ENCODE measurements at places on chromosomes 11 and 22.
A peak's percentile ranks its signal among the peaks of the same experiment; 100 is the strongest.

DNA sequence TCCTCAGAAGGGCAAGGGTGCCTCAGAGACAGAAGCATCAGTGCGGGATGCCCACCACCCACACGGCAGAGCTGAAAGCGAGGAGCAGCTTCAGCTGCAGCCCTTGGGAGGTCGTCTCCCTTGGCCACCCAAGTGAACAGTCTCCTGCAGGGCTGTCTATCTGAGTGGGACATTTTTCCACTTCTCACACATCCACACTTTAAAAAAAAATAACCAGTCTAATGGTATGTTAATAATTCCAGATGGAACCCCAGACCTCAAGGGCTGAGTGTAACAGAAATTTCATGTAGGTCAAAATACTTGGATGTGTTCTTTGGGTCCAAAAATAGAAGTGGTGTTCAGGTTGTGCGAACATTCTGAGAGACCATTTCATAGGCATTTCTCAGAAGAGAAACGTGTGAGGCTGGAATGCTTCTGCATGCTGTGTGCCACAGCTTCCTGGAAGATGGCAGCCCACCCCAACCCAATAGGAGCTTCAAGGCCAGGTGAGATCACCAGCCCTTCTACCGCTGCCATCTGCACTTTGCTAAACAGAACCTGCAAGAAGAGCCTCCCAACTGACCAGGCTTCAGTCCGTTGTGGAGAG is 623.2 kb downstream of the OPCML start:
- no peak for DNase-seq

- DNase-seq: no peak
These were observed 124.4 kb upstream of the PGR start for GRCh38 chr11:101254037-101254436.

DNA sequence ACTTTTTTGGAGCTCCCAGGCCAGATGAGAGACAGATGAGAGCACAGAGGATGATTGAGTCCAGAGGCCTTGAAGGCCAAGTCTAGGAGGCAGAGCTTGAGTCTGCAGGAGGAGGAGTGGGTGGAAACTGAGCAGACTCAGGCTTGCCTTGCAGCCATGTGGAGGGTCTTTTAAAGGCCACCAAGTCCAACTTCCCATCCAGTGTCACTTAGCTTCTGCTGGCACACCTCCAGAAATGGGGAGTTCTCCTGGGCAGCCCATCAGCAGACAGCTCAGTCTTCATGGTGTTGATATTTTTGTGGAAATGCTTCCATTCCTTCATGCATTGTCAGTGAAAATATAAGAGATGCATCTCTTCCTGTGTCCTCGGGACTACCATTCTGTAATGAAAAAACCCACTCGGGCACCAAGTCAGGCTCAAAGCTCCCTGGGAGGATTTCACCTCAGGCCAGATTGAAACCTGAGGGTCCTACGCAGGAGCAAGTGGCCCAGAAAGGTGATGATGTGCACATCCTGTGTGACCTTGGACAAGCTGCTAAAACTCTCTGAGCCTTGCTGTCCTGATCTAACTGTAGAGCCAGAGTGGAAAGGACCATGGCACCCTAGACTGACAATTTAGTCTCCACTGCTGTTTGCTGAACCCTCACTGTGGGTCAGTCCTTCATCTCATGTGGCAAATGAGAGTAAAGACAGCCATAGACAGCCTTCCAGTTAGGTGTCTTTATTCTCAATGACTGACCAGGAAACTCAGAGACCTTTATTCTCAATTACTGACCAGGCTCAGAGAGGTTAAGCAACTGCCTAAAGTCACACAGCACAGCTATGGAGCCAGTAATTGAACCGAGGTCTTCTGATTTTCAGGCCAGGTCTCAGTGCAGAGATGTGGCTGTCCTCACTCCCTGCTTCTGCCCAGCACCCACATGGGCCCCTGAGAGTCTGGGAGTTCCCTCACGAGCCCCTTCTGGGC is 2.9 kb upstream of the LRRC32 start:
- no peak for DNase-seq

DNA sequence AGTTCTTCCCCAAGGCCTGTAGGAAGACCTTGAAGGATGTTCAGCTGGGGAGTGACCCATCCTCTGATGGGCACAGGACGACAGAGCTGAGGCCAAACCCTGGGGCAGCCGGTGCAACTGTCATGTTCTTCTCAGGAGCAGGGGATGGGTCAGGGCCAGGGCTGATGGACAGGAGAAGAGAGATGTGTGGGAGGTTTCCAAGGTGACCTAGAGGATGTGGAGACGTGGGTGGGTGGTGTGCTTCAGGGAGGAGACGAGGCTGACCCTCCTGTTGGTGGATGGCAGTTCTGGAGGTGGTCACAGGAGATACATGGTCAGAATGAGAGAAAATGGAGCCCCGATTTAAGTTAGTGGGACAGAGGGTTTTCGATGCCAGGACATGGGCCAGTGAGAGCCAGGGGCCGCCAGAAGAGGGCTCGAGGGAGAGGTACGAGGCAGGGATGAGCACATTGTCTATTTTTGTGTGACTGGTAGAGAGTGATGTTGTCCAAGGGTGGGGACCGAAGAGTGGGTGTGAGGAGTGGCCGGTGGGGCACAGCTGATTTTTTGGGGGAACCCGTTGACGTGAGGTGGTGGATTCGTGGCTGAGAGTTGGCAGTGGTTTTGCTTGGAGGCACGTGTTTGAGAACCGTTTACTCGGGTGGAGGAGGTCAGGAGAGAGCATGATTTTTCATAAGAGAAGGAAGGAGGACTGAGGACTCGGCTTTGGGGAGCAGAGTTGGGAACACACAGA is 14.6 kb downstream of the TBC1D22A start:
- no peak for DNase-seq

DNA sequence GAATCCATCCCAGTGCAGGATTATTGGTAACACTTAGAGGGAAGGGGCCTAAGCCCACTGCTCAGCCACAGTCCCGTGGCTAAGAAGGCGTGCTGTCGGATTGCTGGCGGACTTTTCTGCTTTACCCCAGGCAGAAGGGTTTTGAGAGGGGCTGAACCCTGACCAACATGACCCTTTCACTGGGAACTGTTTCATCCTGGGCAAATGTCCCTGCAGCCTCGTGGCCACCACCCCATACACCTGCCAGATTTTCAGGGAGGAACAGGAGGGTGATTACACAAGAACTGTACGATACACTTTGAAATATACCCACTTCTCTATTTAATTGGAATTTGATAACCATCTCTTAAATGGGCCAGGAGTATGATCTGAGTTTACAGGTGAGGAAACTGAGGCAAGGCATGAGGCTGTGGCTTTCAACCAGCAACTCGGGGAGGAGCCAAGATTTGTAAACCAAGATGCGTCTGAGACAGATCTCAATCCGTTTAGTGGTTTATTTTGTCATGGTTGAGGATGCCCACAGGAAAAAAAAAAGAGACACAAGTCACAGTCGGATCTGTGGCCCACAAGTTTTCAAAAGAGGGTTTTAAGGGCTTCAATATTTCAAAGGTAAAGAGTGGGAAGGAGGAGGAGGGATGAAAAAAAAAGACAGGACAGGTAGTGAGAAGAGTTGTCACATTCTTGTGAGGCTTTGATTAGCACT is 6.1 kb upstream of the APOL3 start:
- DNase-seq: no peak

GRCh38 chr11:79515781-79516180 is 75.0 kb upstream of the TENM4 start:
- no peak for DNase-seq

DNA sequence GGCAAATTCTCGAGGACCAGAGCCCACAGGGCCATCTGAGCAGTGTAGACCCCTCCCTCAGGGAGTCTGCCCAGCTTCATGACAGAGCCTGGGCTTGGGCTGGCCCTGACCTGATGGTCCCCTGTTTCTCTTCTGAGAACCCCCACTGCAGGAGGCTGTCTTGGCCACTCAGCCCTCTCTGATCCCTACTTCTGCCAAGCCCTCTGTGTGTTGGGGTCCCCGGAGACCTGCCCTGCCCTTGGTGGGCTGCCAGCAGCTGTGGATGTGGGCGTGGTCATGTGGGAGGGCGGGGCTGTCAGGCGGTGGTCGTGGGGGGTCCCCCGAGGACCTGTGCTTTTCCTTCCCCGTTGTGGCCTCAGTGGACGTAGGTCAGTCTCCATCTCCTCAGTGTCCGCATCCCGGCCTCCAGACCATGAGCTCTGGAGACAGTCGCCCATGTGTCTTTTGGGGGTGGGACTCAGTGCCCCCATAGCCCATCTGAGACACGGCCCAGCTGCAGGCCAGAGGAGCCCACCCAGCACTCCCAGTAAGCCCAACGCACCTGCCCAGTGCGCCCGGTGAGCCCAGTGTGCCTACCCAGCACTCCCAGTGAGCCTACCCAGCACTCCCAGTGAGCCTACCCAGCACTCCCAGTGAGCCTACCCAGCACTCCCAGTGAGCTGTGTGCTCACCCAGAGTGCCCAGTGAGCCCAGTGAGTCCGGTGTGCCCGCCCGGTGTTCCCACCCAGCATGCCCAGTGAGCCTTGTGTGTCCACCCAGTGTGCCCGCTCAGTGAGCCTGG is 409.2 kb downstream of the TBC1D22A start:
- DNase-seq: no peak

DNA sequence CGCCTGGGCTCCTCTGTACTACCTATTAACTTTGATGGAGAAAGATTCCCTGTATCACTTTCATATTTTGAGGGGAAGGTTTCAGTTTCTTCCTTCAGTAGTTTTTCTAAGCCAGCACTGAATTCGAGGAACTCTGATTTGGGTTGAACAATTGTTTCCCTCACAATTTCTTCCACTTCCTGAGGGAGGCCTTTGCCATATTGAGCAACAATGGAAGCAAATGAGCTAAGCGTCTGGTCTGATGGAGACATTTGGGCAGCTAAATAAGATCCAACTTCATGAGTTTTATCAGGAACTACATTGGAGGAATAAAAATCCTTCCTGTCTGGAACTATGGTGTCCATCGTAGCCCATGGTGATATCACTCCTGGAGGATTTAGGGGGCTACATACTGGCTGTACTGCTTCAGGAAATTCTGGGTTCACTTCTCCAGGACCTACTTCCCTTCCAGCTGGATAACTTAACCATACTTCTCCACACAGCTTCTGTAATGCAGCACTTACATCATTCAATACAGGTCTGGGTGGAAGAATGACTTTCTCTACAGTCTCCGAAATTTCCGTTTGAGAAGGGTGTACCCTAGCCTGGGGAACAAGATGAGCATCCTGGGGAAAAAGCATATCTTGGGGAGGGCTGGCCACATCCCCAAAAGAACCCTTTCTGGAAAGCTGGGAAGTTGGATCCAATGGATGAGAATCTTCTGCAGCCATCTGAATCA is 38.9 kb upstream of the CCDC89 start:
- DNase-seq: no peak

GRCh38 chr22:35621451-35621850 is 4.3 kb upstream of the MB start:
- no peak for DNase-seq

GRCh38 chr22:39917776-39918495 is 17.1 kb downstream of the GRAP2 start:
- no peak for DNase-seq

GRCh38 chr11:39741066-39741465 is 1718.4 kb downstream of the LRRC4C start:
- DNase-seq: no peak

GRCh38 chr11:76823481-76824028 is 37.2 kb upstream of the ACER3 start:
- no peak for DNase-seq

- DNase-seq: no peak
These were observed 48.5 kb upstream of the DDI1 start for GRCh38 chr11:103987629-103988594.

DNA sequence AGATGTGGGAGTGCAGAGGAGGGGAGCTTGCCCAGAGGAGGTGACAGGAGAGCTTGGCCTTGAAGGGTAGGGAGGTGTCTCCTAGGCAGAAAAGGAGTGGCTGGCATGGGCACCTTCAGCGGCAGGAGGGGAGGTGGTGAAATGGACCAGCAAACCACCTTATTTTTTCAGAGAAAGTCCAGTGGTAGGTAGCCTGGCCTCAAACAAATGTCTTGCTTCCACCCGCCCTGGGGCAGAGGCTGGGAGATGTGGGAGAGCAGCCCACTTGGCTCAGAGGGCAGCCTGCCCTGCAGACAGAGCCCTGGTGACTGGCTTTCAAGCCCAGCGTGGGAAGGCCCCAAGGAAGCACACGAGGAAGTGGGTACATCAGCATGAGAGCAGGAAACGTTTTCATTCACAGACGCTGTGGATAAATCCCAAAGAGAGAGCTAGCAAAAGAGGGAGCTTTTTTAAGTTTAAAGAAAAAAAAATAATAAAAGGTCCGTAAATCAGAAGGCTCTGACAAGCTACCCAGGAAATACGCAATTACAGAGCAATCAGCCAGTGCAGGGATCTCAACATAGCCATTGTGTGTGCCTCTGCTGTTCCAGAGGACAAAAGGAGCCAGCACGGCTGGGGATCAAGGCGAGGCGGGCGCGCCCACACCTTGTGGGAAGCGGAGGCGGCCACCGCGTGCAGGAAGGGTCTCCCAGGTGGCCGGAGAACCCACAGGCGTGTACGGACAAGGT is 238.7 kb upstream of the PLET1 start:
- DNase-seq: no peak

DNA sequence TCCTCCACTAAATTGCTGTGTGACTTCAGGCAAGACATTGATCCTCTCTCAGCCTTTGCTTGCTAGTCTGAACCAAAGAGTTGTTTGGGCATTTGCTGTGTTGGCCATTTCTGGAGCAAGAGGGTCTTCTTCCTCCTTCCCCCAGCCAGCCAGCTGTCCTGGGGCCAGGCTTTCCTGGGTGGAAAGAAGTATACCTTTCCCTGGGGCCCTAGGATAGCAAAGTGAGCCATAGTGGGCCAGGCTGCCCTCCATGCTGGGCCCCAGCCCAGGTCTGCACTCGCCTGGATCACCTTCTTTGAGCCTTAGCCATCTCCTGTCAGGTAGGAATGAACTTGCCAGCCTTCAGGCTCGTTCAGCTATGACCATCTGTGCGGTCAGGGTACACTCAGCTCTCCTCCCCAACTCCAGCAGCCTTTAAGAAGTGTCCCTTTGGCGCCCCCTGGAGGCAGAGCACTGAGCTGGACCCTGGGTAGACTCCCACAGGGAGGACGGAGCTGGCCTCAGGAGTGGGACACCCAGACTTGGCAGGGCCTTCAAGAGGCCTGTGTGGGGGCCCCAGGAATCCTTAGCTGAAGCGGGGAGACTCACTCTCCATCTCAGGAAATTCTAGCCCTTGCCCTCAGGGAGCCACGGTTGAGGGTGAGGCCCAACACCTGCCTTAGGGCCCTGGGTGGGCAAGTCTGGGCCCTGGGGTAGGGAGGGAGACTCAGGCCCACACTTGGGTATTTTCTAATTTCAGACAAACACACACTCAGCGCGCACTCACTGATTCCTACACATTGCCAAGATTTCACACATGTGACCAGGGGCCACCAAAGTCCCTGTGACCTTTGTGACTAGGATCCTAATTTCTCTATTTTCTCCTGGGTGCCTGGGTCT is 35.6 kb upstream of the TPBGL start:
- peak; percentile 72 for DNase-seq

DNA sequence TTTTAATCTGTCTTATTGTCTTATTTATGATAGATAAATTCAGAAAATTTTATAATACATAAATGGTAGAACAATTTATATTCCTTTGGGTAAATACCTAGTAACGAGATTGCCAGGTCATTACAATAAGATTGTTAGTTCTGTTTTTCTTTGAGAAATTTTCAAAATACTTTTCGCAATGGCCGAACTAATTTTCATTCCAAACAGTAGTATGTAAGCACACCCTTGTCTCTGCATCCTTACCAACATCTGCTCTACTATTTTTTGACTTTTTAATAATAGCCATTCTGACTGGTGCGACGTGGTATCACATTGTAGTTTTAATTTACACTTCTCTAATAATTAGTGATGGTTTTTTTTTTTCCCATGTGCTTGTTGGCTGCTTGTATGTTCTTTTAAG is 351.4 kb upstream of the LUZP2 start:
- DNase-seq: no peak

GRCh38 chr11:133723056-133723455 is 122.3 kb downstream of the SPATA19 start:
- DNase-seq: no peak
